GM19239 (cell line): ENCODE measurements at places on chromosomes 16 and 17.

DNA sequence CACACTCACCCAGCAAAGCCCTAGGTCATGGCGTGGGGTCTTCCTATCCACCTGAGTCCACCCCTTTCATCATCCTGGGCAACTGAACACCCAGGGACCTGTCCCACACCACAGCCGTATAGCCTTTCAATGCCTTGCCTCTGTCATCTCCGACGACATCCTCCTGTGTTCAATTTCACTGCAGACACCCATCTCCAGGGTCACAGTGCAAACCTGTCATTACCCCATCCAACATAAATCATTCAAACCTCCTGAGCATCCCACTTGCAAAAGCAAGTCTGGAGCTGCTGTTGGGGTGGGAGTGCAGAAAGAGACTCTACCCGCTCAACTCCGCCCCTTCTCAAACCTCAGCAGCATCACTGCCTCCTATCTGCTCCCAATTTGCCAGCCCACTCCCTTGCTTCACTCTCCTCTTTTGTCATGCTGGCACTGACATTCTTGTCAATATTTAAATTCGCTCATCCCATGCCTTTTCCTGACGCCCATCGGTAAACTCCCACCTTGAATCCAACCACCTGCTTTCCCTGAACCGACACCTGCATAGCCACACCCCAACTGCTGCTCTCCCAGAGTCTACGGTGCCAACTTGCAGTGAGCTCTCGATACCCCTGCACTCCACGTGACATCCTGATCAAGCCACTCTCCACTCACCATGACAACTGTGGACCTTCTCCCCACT, 37.0 kb downstream of the MARF1 start:
- DNase-seq = no peak

DNA sequence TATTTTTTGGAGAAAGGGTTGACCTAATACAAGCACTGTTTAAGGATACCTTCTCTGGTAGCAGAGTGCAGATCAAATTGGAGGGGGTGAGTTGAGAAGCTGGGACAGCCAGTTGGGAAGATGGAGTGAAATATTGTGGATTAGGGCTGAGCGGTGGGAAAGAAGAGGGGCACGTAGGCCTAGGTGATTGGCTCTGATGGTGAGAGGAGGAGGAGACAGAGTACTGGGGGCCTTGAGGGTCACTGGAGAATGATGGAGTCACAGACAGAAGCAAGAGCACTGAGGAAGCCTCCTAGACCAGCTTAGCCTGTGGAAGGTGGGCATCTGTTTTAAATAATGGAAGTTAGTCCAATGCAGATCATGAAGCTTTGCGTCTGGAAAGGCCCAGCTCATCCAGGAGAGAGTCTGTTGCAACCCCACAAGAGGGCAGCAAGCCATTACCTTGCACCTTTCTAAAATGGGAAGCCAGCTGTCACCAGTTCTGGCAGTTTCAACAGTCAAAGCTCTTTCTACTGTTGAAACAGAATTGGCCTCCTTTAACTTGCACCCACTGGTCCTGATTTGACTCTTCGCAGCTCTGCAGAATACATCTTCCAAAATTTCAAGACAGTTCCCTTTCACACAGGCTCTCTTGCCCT, 11.8 kb downstream of the SLC9A5 start:
- no peak for DNase-seq

DNA sequence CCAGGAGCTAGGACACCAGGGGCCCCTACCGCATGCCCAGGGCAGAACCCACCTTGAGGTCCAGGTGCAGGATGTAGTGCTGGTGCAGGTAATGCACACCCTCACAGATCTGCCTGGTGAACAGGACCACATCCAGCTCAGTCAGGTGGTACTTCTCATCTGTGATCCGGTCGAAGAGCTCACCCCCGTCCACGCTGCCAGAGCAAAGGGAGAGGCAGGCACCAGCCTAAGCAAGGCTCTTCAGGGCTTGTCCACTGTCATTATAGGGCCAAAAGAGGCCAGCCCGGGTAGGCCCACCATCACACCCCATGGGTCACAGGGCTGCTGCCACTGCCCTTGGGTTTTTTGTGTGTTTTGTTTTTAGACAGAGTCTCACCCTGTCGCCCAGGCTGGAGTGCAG, 21.0 kb downstream of the MYLK3 start:
- no peak for DNase-seq

- no peak for DNase-seq
Measured at GRCh38 chr16:12617401-12617819, 186.3 kb downstream of the CPPED1 start.

GRCh38 chr16:74321356-74321755, 24.7 kb downstream of the PSMD7 start:
- no peak for DNase-seq

GRCh38 chr17:16074423-16074822, 74.8 kb downstream of the TTC19 start:
- DNase-seq = no peak

DNA sequence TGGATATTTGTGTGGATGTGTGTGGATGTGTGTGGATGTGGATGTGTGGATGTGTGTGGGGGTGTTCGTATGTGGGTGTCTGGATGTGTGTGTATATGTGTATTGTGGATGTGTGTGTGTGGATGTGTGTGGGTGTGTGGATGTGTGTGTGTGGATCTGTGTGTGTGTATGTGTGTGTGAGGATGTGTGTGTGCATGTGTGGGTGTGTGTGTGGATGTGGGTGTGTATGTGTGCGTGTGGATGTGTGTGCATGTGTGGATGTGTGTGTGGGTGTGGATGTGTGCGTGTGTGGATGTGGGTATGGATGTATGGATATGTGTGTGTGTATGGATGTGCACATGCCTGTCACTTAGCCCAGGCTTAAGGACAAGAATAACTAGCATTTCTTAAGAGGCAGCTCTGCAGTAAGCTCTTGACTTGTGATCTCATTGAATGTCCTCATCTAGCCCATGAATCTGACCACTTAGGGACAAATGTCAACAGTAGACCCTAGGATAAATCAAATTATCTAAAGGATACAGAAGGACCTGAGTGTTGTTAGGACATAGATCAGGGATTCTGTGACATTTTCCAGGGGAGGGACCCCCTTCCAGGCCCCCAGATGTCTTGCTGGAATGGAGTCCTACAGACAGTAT, 83.5 kb downstream of the BMERB1 start:
- no peak for DNase-seq

- DNase-seq = no peak
Measured at GRCh38 chr16:89554343-89554742, 6.1 kb upstream of the RPL13 start.

DNA sequence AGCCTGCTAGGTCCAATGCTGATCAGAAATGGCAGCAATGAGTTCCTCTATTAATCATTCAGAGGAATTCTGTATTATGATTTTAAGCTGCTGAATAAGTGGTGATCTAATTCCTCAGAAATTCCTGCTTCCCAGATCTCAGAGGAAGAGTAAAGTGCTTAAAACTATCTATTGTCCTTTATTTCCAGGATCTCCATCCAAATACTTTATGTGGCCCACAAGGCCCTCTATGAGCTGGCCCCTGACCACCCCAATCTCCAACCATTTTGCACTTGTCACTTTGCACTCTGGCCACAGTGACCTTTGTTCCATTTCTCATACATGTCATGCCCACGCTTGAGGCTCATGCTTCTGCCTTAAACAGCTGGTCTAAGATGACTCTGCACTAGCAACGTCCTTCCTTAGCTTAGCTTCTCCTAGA, 93.7 kb downstream of the CA10 start:
- no peak for DNase-seq

- DNase-seq = no peak
Measured at GRCh38 chr16:80309178-80309577, 231.6 kb upstream of the DYNLRB2 start.

- DNase-seq = no peak
Measured at GRCh38 chr17:56756536-56756935, 77.2 kb downstream of the C17orf67 start.

- no peak for DNase-seq
Measured at GRCh38 chr17:82126556-82127314, 28.7 kb upstream of the FASN start.

DNA sequence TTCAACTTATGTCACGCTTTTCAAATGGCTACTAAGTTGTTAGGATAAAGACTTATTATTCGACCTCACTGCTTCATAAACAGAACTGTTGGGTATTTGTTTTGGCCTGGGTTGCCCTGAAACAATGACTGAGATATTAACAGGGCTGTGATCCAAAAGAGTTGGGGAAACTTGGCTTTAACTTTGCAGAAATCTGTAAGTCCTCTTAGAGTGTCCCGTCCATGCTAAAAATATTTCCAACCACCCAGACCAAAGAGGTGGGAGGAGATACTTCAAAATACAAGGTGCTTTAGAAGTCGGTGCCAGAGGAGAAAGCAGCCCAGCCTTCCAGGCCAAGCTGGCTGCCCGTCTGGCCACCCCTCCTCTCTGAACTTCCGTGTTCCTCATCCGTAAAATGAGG, 16.1 kb upstream of the SPATA32 start:
- DNase-seq = no peak

DNA sequence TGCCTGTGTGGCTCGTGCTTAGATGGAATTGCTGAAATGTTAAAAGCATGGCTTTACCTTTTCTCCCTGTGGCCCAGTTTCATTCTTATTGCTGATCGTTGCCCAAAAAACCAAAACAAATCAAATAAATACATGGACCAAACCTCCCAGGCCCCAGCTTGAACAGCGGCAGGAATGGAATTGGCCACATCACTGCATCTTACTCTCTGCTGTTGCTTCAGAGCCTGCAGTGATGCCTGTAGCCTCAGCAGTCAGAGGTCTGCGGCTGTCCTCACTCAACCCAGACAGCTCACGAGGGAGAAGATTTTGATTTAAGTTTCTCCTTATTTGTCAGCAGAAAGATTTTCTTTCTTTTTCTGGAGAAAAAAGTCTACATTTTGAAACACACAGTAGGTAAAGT, 91.5 kb downstream of the NPIPB11 start:
- DNase-seq = no peak

- no peak for DNase-seq
Measured at GRCh38 chr17:50289991-50290702, 15.9 kb downstream of the TMEM92 start.

DNA sequence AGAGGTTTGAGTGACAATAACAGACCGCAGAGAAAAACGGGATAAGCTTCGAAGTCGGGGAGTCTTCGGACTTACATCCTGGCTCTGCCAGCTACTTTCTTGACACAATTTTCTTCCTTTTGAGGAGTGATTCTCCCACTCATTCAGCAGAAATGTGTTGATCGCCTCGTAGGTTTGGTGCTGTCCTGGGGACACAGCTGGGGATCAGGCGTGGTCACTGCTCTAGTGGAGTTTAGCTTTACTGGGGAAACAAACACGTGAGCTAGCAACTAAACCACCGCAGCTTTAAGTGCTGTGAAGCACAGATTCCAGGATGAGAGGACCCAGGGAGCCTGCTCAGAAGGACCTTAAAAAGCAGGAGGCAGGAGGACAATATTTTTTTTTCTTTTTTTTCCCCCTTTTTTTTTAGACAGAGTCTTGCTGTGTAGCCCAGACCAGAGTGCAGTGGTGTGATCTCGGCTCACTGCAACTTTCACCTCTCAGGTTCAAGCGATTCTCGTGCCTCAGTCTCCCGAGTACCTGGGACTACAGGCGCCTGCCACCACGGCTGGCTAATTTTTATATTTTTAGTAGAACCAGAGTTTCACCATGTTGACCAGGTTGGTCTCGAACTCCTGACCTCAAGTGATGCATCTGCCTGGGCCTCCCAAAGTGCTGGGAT, 858 bp downstream of the NUBP1 start:
- DNase-seq = no peak

DNA sequence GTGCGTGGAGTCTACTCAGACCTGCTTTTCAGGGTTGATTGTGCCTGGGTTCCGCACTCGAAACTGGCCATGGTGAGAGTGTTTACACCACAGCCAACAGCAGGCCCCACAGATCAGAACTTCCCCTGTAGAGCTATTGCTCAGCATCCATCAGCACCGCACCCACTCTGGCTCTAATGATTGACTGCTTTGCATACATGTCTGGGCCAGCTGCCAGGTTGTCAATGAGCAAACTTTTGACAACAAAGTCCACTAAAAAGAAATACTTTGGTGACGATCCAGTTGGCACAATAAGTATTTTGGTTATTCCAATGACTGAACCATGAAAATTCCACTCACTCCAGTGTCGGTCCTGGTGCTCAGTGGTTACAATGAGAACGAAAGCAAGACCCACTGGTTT, 190.7 kb downstream of the FOXL1 start:
- no peak for DNase-seq

DNA sequence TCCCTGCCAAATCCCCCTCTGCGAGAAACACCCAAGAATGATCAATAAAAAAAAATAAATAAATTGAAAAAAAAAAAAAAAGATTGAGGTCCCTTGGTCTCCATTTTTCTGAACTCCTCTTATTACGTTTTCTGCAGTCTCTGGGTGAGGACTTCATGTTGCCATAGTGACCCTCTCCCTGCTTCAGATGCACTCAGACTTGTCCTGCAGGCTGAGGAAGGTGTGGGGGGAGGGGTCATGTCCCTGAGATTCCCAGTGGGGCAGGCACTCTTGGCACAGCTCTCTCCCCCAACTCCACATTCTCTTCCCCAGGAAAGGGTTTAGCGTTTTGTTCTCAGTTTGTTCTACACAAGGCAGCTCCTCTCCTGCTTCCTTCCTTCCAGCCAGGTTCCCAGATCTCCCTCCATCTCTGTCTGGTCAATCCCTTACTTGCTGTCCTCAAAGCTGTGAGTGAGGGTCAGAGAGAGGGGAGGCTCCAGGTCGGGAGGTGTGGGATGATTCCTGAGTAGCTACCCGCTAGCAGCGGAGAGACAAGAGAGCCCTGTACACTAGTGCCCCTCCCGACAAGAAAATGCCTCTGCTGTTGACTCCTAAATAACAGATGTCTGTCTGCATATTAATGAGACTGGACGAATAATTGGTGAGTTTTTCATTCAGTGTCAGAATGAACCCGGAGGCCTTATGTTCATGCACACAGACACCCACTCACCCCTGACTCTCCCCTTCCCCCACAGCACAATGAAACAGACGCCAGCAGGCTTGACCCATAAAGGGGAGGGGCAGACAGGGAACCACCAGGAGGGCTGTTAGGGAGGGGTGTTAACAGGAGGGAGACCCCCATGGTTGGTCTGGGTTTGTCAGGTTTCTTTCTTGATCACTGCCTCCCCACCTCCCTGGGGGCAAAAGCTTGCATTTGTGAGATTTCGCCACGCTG, 9.2 kb downstream of the RND2 start:
- no peak for DNase-seq

DNA sequence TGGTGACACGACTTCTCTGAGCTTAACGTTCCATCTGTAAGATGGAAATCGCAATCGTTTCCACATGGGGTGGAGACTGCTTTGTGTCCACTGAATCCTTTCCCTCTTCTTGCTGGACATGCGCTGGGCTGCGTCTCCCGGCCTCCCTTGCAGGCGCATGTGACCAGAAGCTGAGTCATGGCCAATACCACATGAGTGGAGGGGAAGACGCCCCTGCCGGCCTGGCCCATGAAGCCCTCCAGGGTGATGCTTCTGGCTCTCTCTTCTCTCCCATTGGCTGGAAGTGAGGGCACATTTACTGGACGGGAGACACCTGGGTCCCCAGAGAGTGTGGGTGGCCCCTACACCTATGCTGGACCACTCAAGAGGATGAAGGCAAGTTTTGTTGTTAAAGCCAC, 71.1 kb downstream of the DYNLRB2 start:
- DNase-seq = no peak
